ENCODE measurements at places on chromosomes 3 and 15.

DNA sequence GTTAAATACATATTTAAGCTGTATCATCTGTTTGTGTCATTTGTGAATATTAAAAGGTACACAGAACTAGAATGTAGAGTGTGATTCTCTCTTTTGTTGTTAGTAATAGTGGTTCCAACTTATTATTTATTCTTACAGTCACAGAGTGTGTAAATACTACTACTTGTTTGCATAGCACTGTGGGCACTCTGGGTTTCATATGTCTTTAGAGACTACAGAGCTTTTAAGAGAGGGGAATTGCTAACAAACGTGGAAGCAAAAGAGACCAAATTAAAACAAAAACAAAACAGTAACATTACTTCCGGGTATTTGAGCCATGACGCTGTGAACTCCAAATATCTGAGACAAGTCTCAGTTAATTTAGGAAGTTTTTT is 828.0 kb upstream of the DPPA4 start:
- no peak for DNase-seq

DNA sequence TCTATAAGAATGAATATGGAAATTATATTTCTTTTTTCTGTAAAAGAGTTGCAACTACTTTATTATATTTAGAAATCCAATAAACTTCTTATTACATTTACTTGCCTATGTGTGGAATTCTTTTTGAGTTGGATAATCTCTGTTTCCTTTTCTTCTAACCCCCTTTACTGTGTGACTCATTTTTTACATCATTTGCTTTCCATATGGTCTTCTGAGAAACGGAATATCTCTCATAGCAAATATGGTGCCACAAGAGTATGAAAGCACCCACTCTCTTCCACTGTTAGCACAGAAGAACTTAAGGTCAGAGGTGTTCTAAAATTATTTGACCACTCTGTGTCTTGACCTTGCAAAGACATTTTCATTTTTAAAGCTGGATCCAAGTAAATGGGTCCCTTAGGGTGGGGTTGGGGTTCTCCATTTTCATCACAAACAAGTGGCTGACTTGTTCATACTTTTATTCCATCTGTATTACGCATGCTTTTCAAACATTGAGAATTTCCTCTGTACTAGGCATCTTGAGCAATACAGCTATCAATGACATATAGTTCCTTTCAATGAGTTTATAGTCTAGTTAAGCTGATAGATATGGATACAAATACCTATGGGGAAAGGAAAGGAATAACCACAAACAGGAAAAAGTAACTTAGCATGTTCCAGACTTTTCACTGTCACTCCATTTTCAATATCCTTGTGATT is 281.1 kb upstream of the TPRG1 start:
- no peak for DNase-seq

GRCh38 chr3:177061369-177061768 is 135.9 kb downstream of the TBL1XR1 start:
- DNase-seq: no peak

- no peak for DNase-seq
These were observed 57.5 kb downstream of the TBC1D2B start for GRCh38 chr15:78020007-78020406.

- no peak for DNase-seq
These were observed 4.5 kb downstream of the CDHR4 start for GRCh38 chr3:49794926-49795905.

All from NCI-H446 (cell line).